ENCODE measurements at places on chromosomes 1 and 21.
A peak's percentile ranks its signal among the peaks of the same experiment; 100 is the strongest.

GRCh38 chr1:228198977-228199590 lies 8.8 kb upstream of the OBSCN start:
- peak; percentile 14 for DNase-seq

DNA sequence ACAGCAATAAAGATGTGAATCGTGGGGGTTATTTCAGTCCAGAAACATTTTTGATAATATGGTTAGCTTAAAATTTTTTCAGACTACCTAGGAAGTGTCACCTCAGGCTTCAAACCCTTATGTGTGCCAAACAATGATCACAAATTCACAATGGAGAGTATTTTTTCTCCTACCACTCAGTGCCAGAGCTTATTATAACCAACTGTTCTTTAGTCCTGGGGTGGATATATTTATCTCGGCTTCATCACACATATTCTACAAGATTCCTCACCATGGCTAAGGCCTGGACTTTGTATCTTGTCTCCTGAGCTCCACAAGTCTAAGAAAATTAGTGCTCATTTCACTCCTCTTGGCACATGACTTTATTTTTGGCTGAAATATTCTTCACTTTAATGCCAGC lies 629.1 kb downstream of the RWDD3 start:
- no peak for DNase-seq

- peak; percentile 64 for DNase-seq
Observed at GRCh38 chr1:35660581-35661473, 19.5 kb upstream of the PSMB2 start.

- DNase-seq: no peak
Observed at GRCh38 chr1:160858097-160858496, 4.6 kb downstream of the CD244 start.

GRCh38 chr1:221962385-221962784 lies 220.5 kb upstream of the DUSP10 start:
- DNase-seq: no peak

DNA sequence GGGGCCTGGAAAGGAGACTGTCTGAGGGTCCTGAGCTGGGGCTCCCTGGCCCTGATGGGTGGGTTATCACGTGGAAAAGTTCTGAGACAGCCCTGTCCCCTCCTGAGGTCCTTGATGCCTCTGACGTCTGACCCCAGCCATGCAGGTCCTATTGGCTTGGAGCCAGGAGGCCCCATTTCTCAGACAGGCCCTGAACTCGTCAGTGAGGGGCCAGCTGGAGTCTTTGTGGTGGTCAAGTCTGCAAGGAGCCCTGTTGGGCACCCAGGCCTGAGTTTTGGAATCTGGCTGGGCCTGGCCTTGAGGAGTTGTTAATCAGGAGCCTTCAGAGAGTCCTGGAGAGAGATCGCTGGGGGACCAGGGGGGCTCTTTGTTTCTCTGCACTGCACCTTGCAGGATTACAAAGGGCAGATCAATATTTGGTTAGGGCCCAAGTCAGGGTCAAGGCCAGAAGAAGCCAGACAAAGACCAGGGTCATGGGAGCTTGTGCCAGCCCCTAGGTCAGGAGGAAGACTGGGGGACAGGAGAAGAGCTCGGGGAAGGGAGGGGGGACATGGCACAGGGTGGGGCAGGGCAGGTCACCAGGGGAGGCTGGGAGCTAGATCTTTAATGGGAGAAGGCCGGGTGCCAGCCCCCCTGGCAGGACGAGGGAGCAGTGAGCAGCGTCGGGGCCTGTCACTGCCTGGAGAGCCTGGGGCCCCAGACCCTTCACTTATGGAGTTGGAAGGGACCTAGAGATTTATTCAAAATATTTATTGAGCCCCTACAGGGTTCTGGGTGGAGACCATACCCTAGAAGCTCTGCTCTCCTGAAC lies 83.2 kb downstream of the PTPRU start:
- no peak for DNase-seq

DNA sequence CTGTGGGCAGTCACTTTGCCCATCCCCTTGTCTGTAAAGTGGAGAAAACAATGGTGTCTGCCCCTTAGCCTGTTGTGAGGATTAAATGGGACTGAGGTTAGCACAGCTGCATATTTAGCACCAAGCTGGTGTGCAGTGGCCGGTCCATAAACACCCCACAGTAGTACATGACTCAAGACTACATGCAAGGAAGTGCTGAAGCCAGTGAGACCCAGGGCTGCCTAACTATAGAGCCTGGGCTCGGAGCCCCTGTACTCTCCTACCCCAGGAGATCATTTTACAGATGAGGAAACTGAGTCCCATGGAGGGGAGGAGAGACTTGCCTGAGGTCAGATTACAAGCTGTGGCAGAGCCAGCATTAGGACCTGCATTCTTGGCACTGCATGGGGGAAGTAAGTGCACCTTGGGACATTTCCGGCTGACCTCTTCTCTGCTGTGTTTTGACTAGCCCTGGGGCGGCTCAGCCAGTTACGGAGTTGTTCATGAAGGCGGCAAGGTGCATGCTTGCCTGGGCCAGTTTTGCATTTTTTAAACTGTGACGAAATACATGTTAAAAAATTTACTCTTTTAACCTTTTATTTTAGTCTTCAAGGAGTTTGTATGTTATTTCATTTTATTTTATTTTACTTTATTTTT lies 3.2 kb downstream of the SERINC2 start:
- no peak for DNase-seq

DNA sequence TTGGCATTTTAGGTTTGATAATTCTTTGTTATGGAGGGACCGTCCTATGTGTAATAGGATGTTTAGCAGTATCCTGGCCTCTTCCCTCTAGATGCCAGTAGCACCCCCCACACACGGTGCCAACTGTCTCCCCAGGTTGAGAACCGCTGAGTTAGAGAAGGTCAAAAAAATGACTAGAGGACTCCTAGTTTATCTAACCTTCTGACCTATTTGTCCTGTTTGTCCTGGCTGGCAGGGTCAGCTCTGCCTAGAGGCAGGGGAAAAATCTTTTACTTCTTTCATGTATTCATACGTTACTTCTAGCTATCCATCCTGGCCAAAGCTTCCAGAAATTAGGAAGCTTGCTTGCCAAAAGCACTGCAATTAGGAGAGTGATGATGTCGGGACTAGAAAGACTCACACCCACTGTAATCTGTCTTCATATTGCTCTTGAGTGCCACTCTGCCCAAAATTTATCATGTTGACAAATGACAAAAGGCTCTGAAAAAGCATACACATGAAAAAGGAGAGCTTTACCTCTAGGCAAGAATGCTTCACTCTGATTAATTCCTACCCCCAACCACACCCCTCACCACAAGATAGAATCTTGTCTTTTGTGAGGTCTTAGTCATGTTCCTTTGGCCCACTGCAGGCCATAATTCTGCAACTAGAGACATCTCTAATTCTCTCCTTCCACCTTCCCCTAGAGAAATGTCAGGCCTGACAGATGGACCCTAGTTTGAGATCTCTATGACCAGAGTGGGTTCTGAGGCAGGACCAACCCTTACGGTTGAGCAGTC lies 14.4 kb upstream of the AKR1A1 start:
- no peak for DNase-seq

DNA sequence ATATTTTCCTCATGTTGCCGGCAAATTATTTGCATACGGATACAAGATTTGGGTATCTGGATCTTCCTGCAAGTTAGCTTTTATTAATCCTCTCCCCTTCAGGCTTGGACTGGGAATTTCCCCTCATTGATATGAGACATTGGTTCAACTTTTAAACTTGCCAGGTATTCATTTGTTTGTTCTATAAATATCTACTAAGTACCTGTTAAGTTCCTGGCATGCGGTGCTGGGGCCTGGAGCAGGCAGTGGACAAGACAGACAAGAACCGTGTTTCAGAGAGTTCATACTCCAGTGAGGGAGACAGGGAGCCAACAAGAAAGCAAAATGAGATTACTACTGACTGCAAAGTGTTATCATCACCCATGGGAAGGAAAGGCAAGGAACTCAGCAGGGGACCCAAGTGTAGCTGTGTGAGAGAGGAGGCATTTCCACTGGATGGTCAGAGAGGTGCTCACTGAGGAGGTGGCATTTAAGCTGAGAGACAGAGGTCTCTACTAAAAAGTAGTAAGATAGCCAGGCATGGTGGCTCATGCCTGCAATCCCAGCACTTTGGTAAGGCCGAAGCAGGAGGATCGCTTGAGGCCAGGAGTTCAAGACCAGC lies 39.1 kb upstream of the FHAD1 start:
- DNase-seq: no peak

DNA sequence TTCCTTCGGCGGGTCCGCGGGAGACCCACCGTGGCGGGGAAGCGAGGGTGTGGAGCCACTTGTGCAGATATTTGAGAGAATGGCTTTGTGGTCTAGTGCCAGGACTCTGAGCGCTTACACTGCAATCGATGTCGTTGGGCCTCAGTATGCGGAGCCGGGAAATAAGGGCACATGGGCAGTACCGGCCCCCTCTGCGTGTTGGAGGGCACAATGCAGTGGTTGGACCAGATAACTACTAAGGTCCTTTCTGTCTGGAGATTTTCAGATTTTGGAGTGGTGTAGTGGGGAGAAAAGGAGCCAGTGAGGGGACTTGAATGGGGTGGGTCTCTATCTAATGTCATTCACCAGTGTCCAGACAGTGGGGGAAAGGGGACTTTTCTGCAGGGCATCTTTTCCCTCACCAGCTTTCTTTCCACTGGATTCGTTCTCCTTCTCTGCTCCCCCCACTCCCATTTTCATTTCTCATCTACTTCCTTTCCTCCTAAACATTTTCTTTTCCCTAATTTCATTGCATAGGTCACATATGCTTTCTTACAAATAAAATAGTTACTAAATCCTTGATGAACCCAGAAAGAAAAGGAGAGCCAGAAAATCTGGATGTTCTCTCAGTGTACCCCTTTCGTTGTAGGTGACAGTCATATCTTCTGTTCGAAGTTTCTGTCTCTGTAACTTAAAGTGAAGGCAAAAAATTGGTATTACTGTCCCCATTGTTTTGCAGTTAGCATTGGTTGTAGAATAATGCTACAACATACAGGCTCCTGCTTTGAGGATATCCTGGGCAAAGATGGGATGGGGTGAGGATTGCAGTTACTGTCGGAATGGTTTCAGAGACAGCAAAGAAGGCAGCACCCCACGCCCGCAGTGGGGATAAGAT lies 1.4 kb downstream of the ATF3 start:
- DNase-seq: no peak

- peak; percentile 27 for DNase-seq
Observed at GRCh38 chr1:243956450-243956849, 94.6 kb upstream of the ZBTB18 start.

GRCh38 chr1:65068202-65069010 lies 79.6 kb upstream of the AK4 start:
- DNase-seq: peak; percentile 31

- DNase-seq: no peak
Observed at GRCh38 chr1:64981601-64982533, 15.5 kb upstream of the JAK1 start.

DNA sequence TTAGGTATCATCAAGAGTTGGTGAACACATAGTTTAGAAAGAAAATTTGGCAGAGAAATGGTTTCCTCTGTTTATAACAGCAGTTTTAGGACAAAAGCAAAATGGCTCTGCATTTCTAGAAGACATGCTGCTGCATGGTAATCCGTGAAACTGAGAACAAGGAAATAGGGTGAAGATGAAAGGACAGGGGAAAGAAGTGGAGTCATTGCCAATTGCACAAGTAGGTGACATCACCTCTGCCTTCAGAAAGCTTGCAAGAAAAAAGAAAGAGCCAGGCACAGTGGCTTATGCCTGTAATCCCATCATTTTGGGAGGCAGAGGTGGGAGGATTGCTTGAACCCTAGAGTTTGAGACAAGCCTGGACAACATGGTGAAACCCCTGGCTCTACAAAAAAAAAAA lies 217.6 kb downstream of the LMX1A start:
- DNase-seq: no peak

GRCh38 chr1:216183007-216183406 lies 240.2 kb downstream of the USH2A start:
- DNase-seq: no peak

- DNase-seq: peak; percentile 29
Observed at GRCh38 chr1:229147072-229147471, 123.8 kb upstream of the RAB4A start.

- no peak for DNase-seq
Observed at GRCh38 chr1:10671622-10672342, 124.7 kb downstream of the CASZ1 start.

DNA sequence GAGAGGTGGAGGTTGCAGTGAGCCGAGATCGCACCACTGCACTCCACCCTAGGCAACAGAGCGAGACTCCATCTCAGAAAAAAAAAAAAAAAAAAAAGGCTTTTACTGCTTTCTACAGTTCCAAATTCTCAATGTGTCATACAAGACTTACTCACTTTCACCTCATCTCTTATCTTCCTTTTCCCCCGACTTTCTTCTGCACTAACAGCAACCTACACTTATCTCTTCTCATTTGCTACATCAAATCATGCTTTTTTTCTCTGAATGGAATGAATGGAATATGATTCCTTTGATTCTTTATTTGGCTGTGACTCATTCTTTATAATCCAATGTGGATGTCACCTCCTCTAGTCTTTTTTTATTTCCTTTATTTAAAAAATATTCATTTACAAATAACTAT lies 168.4 kb upstream of the DMRTA2 start:
- DNase-seq: no peak

DNA sequence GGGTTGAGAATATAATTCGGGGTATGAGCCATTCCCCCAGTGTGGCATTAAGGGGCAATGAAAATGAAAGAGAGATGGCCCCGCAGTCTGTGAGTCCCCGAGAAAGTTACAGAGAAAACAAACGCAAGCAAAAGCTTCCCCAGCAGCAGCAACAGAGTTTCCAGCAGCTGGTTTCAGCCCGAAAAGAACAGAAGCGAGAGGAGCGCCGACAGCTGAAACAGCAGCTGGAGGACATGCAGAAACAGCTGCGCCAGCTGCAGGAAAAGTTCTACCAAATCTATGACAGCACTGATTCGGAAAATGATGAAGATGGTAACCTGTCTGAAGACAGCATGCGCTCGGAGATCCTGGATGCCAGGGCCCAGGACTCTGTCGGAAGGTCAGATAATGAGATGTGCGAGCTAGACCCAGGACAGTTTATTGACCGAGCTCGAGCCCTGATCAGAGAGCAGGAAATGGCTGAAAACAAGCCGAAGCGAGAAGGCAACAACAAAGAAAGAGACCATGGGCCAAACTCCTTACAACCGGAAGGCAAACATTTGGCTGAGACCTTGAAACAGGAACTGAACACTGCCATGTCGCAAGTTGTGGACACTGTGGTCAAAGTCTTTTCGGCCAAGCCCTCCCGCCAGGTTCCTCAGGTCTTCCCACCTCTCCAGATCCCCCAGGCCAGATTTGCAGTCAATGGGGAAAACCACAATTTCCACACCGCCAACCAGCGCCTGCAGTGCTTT lies 9.4 kb downstream of the PROX1 start:
- no peak for DNase-seq

GRCh38 chr1:80582980-80583379 lies 1217.8 kb upstream of the ADGRL2 start:
- DNase-seq: peak; percentile 0

- peak; percentile 69 for DNase-seq
Observed at GRCh38 chr1:201896951-201897391, 8.3 kb downstream of the SHISA4 start.

- DNase-seq: no peak
Observed at GRCh38 chr1:32311709-32312393, 20.0 kb downstream of the HDAC1 start.

DNA sequence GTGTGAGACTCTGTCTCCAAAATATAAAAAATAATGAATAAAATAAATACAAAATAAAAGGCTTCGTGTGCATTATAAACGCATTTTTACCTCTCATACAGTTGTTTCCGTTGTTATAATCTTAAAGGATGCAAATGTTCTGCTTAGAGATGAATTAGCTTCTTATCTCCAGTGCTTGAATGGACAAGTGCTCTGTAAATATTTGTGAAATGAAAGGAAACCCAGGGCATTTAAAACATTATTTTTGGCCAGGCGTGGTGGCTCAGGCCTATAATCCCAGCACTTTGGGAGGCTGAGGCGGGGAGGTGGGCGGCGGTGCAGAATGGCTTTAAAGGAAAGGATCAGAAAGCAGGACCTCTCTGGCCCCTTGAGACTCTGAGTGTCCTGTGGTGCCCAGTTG lies 94.5 kb downstream of the HUNK start:
- DNase-seq: no peak

Data from fibroblast of mammary gland (primary cell).